ENCODE measurements at places on chromosomes 4 and X.

- no peak for DNase-seq
Measured at GRCh38 chrX:37350034-37350365, 836 bp downstream of the PRRG1 start.

GRCh38 chr4:11487139-11487538 is 58.4 kb upstream of the HS3ST1 start:
- DNase-seq, result no peak

DNA sequence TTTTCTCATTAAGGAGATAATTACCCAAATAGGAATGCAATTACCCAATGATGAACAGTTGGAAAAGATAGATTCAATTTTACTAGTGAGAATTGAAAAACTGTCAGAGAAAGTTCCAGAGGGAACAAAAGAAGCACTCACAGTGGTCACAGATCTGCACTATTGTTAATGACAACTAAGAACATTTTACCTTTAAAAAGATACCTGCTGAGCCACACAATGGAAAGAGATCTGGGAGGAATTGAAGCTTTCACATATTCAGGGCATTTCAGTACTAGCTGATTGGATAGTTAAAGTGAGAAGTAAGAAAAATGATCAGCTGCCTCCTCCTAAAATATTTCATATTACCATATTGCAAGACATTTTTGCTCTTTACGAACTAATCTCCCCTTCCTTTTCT is 1822.2 kb downstream of the STIM2 start:
- no peak for DNase-seq

- DNase-seq, result no peak
Measured at GRCh38 chrX:9867753-9868152, 81.5 kb downstream of the SHROOM2 start.

Measured in GM12864 (cell line).